ENCODE measurements at places on chromosomes 3 and 15.

GRCh38 chr15:25719101-25719985 is 143.8 kb downstream of the ATP10A start:
- no peak for DNase-seq

DNA sequence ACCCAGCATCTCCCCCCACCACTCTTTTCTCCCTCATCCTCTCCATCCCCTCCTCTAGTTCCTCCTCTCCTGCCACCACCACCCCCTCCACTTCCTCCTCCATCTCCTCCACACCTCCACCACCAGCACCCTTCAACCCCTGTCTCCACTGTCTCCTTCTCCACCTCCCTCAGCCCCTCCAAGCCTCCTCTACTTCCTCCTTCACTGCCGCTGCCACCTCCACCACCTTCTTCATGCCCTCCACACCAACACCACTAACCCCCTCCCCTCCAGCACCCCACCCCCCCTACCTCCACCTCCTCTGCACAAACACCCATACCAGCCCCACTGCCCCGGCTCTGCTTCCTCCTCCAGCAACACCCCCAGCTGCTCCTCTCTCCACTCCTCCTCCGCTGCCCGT is 88.0 kb downstream of the HES1 start:
- DNase-seq, result no peak

- DNase-seq, result peak; percentile 22
Observed at GRCh38 chr15:52529341-52529924, 753 bp upstream of the MYO5A start.

GRCh38 chr3:183330881-183331280 is 77.8 kb downstream of the B3GNT5 start:
- DNase-seq, result no peak

- no peak for DNase-seq
Observed at GRCh38 chr3:149658744-149659497, 1.1 kb upstream of the WWTR1 start.

GRCh38 chr3:115947325-115947724 is 324.0 kb downstream of the GAP43 start:
- no peak for DNase-seq

- DNase-seq, result no peak
Observed at GRCh38 chr3:129654131-129654530, 47.7 kb upstream of the PLXND1 start.

DNA sequence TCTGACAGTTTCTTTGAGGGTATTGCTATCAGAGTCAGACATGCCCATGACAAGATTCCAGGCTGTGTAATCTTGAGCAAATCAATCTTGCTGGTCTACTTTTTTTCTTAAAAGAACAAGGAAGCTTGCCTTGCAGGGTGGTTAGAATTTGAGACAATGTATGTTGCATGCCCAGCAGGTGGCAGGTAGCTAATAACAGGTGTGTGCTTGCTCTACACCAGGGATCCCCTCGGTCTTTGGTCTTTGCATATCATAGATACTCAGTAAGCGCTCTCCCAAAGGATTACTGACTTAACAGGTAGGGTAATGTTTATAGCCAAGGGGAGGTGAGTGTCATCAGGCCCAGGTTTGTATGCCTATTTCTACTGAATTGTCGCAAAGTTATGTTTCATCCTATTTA is 37.3 kb downstream of the CACNA1D start:
- no peak for DNase-seq
